RKO (cell line): ENCODE measurements at places on chromosomes 4 and X.

DNA sequence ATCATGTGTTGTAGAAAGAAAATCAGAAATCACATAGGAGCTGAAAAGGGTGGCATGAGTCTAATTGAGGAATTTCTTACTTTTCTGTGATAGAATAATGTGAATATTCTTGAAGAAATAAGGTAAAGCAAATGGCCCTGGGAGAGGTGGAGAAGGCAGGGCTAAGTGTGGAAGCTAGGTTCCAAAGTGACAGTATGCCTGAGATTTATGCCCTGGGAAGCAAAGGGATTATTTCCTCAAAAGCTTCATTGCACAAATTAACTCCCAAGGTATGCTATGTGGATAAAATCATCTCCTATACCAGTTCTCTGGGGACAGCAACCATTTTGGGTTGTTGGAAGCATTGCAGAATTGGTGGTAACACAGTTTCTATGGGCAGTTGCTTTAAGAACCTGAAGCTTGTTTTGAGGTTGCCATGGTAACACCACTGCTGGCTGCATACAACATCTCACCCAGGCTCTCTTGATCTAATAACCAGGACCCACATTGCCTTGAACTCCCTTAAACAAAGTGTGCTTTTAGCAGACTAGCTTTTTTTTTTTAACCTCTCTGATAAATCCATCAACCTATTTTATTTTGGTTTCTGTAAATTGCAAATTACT lies 21.0 kb downstream of the MAOA start:
- DNase-seq = no peak

GRCh38 chr4:141684785-141685184 lies 48.4 kb downstream of the IL15 start:
- peak; percentile 5 for DNase-seq

DNA sequence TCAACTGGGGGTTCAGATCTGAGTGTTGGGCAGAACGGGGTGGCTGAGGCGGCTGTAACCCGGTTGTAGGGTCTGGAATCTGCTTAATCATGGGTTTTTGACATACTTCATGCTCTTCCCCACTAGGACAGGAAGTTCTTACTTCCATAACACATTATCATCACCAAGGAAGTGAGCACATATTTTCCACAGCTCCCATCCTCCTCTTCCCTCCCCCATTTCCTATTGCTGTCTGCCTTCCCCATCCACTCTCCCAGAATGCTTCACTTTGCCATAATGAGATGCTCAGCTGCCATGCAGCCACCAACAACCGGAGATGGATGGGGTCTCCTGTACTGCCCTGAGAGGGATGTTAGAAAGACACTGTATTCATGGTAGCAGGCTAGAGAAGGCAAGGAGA lies 6.4 kb upstream of the DCUN1D4 start:
- peak; percentile 48 for DNase-seq

GRCh38 chrX:39910651-39911050 lies 187.1 kb downstream of the BCOR start:
- DNase-seq = no peak

DNA sequence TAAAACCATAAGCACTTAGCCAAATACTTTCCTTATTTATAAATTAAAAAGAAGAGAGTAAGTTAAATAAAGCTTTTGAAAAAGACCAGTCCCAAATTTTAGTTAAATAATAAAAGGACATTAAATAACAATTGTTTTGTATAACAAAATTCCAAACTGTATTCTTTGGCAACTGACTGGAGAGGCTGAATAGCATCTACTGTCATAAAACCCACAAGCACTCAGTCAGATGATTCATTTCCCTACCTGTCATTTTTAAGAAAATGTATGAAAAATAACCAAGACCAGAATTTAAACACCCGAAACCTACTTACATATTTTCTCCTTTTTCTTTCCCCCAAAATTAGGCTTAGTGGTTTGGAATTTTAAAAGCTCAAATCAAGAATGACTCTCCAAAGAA lies 32.5 kb upstream of the SMIM10L2A start:
- DNase-seq = no peak

DNA sequence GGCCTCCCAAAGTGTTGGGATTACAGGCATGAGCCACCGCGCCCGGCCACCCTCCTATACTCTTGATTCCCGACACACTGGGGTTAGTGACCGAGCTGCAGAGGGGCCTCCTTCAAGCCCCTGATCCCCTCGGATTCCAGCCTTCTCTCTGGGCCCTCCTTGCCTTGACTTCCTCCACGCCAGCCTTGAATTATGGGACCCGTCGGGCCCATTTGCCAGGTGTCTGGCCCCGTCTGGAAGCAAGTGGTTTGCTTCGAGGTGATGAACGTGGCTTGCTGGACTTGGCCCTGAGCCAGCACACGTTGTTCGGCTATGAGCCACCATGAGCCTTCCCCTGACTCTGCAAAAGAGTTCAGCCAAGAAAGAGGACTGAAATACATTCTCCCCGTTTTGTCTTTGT lies 37.4 kb upstream of the GRPEL1 start:
- no peak for DNase-seq

DNA sequence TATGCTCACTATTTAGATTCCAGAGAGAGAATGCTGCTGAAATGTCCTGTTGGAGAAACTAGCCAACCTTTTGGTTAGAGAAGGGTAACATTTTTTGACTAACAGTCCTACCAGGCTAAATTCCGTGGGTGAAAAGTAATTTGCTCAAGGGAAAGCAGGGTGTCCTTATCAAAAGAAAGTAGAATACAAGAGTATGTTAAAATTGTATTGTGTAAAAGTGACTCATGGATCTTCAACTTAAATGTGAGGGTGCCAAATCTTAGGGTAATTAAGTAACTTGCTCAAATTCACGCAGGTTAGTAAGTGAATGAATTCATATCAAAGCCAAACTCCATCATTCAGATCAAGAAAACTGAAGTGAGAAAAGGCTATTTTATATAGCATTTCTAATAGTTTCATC lies 81.7 kb downstream of the PCDH7 start:
- DNase-seq = no peak

- peak; percentile 76 for DNase-seq
These were observed 471 bp downstream of the MCTS1 start for GRCh38 chrX:120604361-120604782.

DNA sequence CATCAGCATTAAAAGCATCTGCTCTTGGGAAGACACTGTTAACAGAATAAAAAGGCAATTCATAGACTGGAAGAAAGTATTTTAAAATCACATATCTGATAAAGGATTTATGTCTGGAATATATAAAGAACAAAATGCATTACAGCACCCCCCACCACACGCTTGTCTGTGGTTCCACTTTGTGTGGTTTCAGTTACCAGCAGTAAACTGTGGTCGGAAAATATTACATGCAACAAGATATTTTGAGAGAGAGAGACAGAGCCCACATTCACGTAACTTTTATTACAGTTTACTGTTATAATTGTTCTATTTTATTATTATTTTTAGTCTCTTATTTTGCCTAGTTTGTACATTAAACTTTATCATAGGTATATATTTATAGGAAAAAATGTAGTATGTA lies 21.2 kb upstream of the PDE6B start:
- DNase-seq = no peak

GRCh38 chrX:119654112-119654531 lies 38.8 kb downstream of the SEPTIN6 start:
- DNase-seq = no peak

DNA sequence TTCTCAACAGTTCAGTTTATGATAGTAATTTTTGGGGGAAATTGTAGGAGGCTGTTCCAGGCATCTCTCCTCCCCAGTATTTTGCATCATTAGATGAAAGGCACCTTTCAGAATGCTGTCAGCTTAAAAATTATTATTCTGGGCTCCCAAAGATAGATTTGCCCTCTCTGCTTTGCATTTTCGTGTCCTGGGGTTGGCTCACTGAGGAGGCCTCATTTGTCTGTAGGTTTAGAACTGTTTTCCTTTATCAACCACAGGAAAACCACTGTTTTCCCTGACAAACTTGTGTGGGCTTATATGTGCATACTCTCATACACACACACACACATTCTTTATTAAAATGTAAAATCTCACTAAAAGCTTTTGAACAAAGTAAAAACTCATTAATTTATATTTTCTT lies 197.2 kb upstream of the VCX3A start:
- DNase-seq = no peak

GRCh38 chrX:16589211-16589610 lies 60.7 kb upstream of the S100G start:
- DNase-seq = peak; percentile 28

DNA sequence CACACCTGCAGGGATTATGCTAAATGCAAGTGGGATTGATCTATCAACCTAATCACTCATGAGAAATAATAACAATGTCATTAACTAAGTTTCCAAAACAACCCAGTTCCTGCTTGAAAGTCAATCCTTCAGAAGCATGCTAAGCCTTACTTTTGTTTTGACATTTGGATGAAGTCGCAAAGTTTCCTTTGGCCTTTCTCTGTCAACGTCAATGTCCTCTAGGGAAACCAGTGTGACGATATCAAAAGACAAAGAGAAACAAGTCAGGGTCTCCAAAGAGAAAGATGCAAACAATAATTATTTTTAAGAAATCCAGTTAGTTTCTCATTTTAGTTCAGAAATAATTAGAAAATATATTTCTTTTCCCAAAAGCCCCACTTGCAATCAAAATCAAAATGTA lies 86.7 kb upstream of the SRD5A3 start:
- DNase-seq = no peak

GRCh38 chrX:56798866-56799758 lies 70.1 kb downstream of the NBDY start:
- DNase-seq = no peak

GRCh38 chr4:27429364-27429871 lies 568.8 kb downstream of the STIM2 start:
- DNase-seq = no peak

GRCh38 chrX:5220421-5220820 lies 1008.2 kb downstream of the NLGN4X start:
- no peak for DNase-seq

DNA sequence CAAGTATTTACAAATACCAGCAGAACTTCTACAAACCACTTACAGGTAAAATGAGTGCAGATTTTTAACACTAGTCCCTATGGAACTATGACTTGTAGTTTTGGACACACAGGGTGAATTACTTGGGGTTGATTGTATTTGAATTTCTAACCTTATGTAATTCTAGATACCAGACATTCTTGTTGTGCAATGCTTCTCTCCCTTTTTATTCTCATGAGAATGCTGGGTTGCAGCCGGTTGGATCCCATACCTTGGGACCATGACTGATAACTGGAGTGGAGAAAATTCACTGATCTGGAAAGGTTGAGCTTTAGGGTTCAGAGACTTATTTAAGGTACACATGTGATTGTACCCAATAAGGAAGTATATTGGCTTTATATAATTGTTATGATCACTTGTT lies 8.8 kb downstream of the TET2 start:
- DNase-seq = no peak

- no peak for DNase-seq
These were observed 84.1 kb downstream of the NHS start for GRCh38 chrX:17459008-17459611.

DNA sequence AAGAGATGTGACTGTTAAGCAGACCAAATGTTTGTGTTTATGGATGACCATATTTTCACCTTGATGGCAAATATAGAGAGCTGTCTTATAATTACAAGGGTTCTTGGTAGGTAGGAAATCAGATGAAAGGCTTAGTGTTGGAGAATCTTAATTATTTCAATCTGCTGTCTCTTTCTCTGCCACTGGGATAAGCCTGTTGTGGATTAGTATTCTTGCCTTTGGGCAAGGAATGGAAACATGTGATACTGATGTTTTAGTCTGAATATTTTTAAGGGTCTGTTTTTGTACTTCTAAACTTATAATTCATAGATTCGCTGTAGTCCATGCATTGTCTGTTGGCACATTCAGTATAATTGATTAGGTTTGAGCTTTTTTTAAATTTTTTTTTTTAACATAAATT lies 23.7 kb upstream of the NUDT6 start:
- DNase-seq = no peak

- DNase-seq = no peak
These were observed 3.8 kb upstream of the TBL1X start for GRCh38 chrX:9461087-9461486.

- DNase-seq = no peak
These were observed 2024.5 kb upstream of the ADGRL3 start for GRCh38 chr4:59175617-59176016.

DNA sequence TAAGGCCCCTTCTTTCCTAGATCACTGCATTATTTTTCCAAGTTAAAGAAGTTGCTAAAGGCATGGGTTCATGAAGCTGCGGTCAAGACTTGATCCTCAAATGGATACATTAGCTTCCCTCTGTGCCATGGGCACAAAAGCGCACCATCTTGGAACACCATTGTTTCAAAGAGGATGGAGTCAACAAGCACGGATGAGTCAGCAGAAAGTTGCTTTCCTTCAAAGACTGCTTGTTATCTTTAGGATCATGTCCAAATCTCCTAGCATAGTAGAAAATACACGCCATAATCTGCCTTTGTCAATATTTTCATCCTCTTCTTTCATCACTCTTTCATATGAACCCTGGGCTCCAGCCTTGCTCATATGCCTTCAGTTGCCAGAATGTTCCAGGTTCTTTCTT lies 226.8 kb upstream of the GATB start:
- no peak for DNase-seq

DNA sequence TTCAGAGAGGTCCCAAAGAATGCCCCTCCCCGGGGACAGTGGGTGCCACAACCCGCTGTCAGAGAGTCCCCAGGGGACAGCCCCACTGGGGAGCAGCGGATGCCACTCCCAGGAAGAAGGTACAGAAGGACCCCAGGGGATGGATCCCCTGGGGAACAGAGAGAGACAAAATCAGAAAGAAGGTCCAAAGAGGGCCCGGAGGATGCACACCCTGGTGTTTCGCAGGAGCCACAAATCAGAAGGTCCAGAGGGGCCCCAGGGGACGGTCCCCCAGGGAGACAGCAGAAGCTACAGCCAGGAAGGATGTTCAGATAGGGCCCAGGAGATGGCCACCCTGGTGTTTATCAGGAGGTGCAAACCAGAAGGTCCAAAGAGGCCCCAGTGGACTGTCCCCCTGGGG lies 1.4 kb downstream of the TEX13D start:
- no peak for DNase-seq

DNA sequence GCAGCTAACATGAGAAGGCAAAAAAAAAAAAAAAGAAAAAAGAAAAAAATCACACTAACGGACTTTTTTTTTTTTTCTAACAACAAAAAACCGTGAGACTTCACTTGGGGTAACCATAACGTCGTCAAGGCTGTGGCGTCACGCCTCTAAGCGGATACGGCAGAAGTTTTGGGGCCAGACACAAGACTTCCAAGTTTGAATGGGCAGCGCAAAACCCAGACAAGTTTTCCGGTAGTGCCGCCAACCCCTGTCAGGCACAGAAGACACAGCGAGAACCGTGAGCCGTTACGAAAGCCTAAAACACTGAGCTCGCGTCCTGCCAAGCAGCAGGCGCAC lies 556 bp upstream of the SMARCA5 start:
- peak; percentile 80 for DNase-seq

GRCh38 chrX:71195964-71196649 lies 26.9 kb upstream of the GJB1 start:
- DNase-seq = no peak

DNA sequence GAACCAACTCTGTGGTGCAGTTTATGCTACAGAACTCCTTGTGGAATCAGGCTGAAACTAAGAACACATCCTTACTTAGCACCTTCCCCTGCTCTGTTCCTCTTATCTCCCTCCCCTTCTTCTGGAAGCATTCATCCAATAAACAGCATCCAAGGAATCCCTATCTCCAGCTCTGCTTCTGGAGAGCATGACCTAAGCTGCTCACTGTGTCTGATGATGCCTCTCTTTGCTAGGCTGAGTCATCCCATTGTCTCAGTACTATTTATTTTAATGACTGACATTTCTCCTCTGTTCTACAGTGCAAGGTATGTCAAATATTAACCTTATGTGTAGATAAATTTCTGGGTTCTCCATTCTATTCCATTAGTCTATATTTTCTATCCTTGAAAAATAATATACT lies 71.2 kb downstream of the BEND2 start:
- peak; percentile 15 for DNase-seq
